Hepatocyte (in vitro differentiated cells): ENCODE measurements at places on chromosomes 5 and 9. TPM values are rescaled to one million over a fixed set of nuclear protein-coding genes. Genes with fewer than 3 reads are reported as not detected.

GRCh38 chr5:180343831-180344695 lies 9.1 kb downstream of the GFPT2 start:
- H3K27ac ChIP-seq: no peak overlapping the region
- H3K36me3 ChIP-seq: no peaks in the 10 kb centered on the region
- peak; percentile 60 for DNase-seq
- H3K4me1 ChIP-seq: peaks cover 5% of the 10 kb centered on the region
- no peaks in the 10 kb centered on the region for H3K27me3 ChIP-seq

DNA sequence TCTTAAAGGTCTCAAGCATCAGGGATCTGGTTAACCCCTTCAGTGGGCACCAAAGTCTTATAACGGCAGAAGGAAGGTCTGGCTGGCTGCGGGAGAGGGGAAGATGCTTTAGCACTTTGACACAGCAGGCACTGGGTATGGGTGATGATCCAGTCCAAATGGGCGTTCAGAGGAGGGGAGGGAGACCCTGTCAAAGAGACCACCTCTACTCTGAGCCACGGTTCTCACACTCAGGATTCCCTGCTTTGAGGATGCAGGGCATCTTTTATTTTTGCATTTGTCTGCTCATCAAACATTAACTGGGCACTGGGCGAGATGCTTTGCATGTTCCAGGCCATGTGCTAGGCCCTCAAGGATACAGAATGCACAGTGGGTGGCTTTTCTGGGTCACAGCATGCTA lies 204.0 kb downstream of the DAB2IP start:
- no peak overlapping the region for H3K27ac ChIP-seq
- no peak overlapping the region for H3K4me3 ChIP-seq
- no peak for DNase-seq

DNA sequence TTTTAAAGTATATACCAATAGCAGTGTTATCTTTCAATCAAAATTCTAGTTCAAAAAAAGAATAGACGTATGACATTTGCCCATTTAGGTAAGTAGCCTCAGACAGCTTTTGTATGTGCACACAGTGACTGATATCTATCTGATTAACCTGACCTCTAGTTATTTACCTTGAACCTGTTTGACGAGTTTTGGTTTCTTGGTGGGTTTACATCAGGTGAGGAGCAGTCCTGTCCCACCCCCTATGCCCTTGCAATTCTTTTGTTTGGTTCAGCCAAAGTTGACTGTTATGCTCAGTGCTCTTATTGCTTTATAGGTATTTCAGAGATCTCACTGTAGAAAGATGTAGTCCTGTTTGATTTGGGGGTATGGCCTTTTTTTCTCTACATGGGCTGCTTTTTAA lies 147.2 kb downstream of the ISOC1 start:
- no peak overlapping the region for H3K4me3 ChIP-seq
- H3K27me3 ChIP-seq: no peaks in the 10 kb centered on the region
- H3K36me3 ChIP-seq: no peaks in the 10 kb centered on the region
- H3K4me1 ChIP-seq: no peaks in the 10 kb centered on the region
- H3K27ac ChIP-seq: no peak overlapping the region

DNA sequence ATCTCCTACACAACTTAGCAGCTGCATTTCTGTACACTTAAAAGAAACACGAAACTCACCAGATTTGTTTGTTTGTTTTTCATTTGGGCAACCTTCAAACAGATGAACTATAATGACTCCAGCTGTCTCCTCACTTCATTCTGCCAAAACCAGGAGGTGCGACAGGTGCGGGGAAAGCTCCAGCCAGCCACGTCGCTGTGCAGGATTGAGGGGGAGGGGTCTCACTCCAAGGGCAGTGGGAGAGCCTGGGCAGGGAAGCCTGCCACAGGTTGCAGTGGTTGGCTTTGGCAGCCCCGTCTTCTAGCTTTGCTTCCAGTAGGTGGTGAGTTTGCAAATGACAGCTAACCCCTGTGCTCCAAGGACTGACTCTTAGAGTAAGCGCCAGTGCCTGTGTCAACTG lies 215.8 kb downstream of the CEMIP2 start:
- no peaks in the 10 kb centered on the region for H3K4me1 ChIP-seq
- H3K27me3 ChIP-seq: no peaks in the 10 kb centered on the region
- DNase-seq: peak; percentile 5
- H3K36me3 ChIP-seq: no peaks in the 10 kb centered on the region

The DNAI1 gene
- 0.57 TPM in 1 of 2 replicates, not detected in the other for total RNA-seq

The C9 gene
- total RNA-seq: 0.47 and 0.76 TPM in 2 replicates
